ENCODE measurements at places on chromosomes 5 and 9.

DNA sequence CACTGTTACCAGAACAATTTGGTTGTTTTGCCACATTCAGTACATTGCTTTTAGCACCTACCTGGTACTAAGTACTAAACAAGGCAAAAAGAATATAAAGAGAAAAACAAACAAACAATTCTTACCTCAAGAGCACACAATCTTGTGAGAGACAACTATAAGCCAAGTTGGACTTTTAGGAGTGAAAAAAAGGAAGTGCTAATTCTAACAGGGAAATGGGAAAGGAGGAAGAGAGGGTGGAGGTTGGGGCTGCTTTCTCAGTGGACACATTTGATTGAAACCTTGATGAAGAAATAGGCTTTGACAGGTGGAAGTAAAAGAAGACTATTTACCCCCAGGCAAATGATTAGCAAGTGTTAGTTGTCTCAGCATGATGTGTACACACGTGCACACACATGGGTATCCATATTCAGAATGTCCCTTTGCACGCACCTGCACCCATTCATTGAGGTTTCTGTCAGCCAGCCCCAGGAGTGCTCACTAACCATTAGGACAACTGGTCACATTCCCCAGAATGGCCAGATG, 302.6 kb downstream of the ACTL7B start:
- DNase-seq, result no peak

- no peak for DNase-seq
Observed at GRCh38 chr9:100216178-100216787, 117.2 kb downstream of the INVS start.

DNA sequence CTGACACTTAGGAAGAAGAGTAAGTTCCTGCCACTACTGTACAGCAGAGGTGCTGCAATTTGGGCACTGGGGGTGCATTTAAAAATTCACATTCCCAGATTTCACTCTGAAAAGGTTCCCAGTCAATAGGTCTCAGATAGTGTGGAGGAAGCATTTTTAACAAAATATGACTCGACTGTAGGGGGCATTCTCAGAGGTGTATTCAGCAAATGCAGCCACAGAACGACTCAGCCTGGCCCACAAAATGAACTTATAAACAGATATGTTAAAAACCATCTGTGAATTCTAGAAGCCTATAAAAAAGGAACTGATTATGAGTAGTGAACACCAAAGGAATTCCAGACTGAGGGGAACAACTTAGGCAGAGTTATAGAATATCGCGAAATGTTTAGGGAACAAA, 31.1 kb downstream of the MLLT3 start:
- no peak for DNase-seq

DNA sequence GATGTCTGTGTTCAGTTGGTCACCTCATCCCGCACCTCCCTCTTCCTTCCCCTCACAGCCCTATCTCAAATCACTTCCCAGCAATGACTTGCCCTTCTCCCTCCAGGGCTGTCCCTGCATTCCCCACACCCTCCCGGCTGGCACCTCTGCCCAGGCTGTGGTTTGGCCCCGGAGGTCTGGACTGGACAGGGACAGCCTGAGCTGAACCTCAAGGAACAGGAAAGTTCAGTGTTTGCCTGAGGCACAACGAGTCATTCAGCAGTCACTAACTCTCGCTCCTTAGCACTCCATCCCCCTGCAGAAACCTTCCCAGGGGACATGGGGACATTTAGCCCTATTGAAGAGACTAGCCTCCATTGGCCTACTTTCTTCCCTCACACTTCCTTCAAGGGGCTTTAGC, 58.3 kb upstream of the MAP3K1 start:
- DNase-seq, result no peak

DNA sequence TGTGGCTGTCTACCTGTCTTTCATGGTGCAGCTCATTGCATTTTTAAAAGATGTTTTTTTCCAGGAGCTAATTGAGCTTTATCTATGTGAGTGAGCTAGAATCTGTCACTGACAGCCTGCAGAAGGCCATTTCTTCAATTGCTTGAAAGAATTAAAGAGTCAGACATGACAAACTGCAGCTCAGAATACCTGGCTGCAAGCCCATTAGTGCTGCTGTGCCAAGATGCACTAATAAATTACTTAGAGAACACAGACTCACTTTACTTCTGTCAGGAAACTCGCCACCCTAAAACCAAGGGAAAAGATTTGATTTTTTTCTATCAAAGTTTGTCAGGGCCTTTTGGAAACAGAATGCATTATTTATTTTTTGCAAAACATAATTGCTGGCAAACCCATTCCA, 368.3 kb downstream of the CAAP1 start:
- DNase-seq, result no peak

Measured in tibial nerve (tissue), 4 donors.